ENCODE measurements at places on chromosomes 1 and 21. TPM values are rescaled to one million over a fixed set of nuclear protein-coding genes. Genes with fewer than 3 reads are reported as not detected.

OR2T11 gene
- total RNA-seq, result not detected

GSTM5 gene
- total RNA-seq, result 2.1 TPM

IL23R gene
- total RNA-seq, result not detected

ATP1A4 gene
- total RNA-seq, result not detected

RHD gene
- total RNA-seq, result not detected

LEMD1 gene
- not detected for total RNA-seq

CRNN gene
- not detected for total RNA-seq

LRRC3 gene
- total RNA-seq, result 0.88 TPM

SLC9C2 gene
- total RNA-seq, result not detected

B3GALNT2 gene
- total RNA-seq, result 34.7 TPM

SYCP1 gene
- total RNA-seq, result not detected

MYCL gene
- 0.88 TPM for total RNA-seq

KCNT2 gene
- 10.5 TPM for total RNA-seq

CHD5 gene
- total RNA-seq, result under 0.01 TPM
